ENCODE measurements at places on chromosomes 12 and 14. TPM values are rescaled to one million over a fixed set of nuclear protein-coding genes. Genes with fewer than 3 reads are reported as not detected.

The C1S gene
- total RNA-seq = 549 TPM

The NELL2 gene
- 5.2 TPM for total RNA-seq

The ANG gene
- 17.5 TPM for total RNA-seq

The FAM181A gene
- total RNA-seq = not detected

DNA sequence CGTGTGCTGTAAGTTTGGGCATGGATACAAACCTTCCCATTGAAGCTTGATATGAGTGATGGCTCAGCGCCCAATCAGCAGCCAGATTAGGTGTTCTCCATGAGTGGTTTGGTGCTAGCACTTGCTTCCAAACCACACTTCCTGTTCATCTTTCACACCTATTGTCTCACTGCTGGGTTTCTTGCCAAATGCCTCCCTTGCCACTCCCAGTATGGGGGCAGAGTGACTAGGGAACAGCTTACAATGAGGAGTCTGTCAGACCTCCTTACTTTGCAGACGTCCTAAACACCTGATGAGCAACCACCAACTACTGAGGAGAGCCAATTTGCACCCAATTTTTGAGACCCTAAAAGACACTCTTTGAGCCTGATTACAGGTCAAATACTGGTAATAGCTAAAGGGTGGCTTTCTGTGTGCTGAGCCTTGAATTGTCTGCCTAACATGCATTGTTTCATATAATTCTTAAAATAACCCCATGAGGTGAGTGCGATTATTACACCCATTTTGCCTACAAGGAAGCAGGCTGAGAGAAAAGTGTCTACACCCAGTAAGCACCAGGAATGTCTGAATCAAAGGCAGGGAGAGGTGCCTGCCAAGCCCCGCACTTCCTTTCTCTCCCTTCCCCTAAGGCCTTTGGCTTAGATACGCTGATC lies 48.4 kb upstream of the FOS start:
- DNase-seq = no peak

DNA sequence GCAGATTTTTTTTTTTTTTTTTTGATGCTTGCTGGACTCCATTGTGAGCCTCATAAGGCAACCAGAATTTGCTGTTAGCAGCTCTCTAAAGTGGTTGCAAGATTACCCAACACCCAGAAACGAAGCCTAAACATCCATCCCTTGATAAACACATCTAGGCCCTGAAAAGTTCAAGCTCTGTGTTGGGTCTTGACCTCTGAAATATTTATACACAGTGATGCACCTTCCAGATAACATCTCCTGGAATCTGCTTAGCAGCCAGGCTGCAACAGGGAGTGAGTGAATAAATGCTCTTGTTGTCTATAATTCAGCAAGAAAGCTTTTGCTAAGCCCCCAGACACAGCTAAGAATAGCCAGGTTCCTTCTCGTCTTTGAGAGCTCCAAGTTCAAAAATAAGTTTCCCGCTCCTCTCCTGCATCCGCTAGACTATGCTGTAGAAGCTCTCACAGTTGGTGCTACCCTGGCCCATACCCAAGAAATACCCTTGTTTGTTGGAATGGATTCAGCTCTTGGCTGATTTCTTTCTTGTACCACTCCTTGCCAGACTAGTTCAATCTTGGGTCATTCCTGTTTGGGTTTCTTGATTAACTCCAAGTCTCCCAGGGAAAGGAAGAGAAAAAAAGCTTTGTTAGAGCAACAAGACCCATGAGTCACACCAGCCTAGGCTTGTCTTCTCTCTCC lies 610.6 kb upstream of the TBX3 start:
- DNase-seq = peak; percentile 70

- DNase-seq = no peak
Observed at GRCh38 chr14:52558688-52559087, 6.1 kb downstream of the GPR137C start.

GRCh38 chr12:90028635-90029051 lies 320.0 kb upstream of the ATP2B1 start:
- DNase-seq = no peak

- DNase-seq = no peak
Observed at GRCh38 chr12:50718760-50719159, 45.1 kb upstream of the ATF1 start.

GRCh38 chr14:61640158-61641136 lies 54.9 kb upstream of the HIF1A start:
- DNase-seq = no peak

GRCh38 chr14:35740215-35740614 lies 68.9 kb downstream of the RALGAPA1 start:
- DNase-seq = no peak

Data from esophagus muscularis mucosa (tissue), 4 donors.